ENCODE measurements at places on chromosomes 11 and 22.

GRCh38 chr11:108551651-108552462, 41.7 kb downstream of the EXPH5 start:
- DNase-seq: no peak

DNA sequence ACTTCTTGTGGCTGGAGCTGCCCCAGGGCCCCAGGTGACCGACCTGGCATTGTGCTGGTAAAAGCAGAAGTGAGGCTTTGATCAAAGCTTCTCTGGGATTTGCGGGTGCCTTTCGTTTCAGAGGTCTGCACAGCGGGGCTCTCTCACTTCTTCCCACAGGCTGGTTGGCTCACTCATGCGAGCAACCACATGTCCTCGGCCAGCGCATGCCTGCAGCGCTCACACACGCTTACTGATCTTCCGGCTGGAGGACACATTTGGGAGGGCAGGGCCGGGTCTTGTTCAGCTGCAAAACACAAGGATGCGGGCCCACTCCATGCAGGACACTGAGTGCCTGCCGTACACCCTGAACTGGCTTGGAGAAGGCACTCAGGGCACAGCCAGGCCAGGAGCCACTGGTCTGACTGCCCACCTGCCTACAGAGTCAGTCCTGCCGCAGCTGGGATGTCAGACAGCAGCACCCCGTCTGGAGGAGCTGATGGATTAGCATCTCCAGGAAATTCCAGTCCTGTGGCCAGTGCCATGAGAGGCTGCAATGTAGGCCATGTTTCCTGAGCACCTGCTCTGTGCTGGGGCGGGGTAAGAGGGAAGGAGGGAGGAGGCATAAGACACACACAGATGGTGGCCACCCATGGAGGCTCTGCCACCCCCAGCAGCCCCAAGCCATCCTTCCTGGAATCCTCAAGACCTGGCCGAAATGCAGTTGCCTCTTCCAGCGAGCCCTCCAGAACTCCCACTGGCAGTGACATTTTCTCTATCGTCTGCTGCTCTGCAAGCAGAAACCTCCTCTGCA, 1383.2 kb downstream of the BRD1 start:
- no peak for DNase-seq

- DNase-seq: no peak
These were observed 23.5 kb downstream of the CACNG2 start for GRCh38 chr22:36680038-36680437.

- DNase-seq: no peak
These were observed 8.4 kb downstream of the BEST1 start for GRCh38 chr11:61958590-61958989.

GRCh38 chr11:76685237-76685636, 14.7 kb upstream of the LRRC32 start:
- no peak for DNase-seq

DNA sequence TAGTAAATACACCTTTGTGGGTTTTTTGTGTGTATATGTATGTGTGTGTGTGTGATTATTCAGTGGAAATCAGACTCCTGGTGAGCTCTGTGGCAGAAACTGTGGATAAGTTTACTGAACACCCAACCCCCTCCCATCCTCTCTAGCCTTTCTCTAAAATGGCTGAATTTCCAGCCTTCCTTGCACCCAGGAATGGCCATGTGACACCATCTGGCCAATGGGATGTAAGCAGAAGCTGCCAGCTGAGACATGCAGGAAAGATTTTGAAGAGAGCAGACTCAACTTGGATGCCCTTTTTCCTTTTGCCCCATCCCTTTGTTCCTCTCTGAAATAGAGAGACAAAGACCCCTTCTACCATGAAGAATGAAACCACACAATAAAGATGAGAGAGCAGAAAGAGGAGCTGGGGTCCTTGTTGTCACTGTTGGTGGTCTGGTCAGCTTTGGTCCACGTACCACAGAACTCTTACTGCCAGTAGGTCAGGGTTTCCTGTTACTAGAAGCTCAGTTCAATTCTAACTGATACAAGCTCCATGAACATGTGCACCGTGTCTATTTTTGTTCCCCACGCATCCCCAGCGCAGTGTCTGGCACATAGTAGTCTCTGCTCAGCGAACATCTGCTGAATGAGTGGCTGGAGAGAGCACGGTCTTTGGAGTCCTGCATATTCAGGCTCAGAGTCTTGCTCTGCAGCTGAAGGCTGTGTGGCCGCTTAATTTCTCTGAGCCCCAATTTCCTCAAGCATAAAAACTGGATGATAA, 57.5 kb downstream of the SEZ6L start:
- DNase-seq: no peak

- DNase-seq: peak; percentile 29
These were observed 37.9 kb downstream of the CELF1 start for GRCh38 chr11:47514825-47515647.

DNA sequence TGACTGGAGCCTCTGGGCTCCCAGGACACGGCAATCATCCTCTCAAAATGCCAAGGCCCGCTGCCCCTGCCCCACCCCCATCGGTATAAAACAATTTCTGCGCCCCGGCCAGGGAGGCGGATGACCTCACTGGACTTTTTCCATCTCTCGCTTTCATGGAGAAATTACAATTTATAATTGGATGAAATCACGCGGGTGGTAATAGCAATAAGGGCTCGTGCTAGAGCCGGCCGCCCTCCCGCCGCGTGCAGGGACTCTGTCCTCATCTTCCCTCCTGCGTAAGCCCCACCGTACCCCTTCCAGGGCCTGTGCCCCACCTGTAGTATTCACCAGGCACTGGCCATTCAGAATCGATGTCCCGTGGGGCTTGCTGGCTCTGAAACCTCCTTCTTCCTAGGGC, 64.5 kb downstream of the MACROD1 start:
- no peak for DNase-seq

DNA sequence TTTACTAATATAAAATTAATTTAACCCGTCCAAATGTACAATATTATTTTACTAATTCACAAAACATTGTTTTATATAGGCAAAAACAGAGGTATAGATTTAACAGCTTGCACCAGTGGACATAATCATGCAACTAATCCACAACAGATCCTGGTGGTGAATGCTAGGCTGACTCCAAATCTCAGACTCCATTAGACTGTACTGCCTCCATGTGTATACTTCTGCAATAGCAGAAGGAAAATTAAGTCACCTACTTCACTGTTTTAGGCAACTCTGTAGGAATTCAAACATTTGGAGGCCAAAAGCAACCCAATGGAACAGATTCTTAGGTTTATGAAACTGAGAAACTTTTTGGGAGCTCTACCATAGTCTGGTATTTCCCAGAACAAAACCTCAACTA, 30.0 kb upstream of the RAB39A start:
- peak; percentile 12 for DNase-seq

DNA sequence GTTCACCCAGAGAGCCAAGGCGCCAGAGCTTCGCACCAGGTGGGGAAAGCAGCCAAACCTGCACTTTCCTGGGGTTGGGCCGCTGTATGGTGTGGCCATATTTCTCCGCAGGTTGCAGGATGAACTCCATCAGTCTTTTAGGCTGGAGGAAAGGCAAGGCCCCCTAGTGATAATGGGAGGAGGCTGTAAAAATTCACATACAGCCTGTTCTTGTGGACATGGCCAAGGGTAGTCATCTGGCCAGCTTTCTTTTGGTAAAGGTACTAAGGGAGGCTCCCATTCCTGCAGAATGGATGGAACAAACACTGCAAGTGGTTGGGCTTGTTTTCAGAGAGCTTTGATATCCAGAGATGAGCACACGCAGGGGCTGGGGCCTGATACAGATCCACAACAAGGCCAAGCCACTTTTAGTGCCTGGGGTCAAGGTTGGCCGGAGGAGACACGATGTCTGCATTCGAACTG, 29.6 kb downstream of the C22orf31 start:
- DNase-seq: no peak

DNA sequence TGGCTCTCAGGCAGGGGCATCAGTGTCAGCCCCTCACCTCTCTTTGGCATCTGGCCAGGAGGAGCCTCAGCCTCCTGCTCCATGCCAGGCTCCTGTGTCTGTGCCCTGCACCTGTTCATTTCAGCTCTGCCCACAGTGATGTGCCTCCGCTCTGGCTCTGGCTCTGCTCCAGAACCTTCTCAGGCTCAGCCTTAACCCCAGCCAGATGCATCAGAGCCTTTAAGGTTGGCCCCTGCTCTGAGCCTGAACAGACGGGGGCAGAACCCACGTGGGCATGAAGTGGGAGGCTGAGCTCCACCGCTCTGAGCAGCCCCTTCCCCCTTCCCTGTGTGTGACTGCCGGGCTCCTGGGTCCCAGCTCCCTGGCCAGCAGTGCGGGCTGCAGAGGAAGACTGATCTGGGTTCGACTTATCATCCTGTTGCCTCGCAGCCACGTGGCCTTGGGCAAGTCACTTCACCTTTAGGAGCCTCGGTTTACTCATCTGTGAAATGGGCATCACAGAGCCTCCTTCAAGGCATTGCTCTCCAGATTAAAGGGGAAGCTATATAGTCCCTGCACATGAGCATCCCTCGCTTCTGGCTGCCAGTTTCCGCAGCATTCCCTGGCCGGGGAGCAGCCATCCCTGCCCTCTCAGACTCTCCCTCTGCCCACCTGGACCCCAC, 44.7 kb upstream of the RTL6 start:
- no peak for DNase-seq

DNA sequence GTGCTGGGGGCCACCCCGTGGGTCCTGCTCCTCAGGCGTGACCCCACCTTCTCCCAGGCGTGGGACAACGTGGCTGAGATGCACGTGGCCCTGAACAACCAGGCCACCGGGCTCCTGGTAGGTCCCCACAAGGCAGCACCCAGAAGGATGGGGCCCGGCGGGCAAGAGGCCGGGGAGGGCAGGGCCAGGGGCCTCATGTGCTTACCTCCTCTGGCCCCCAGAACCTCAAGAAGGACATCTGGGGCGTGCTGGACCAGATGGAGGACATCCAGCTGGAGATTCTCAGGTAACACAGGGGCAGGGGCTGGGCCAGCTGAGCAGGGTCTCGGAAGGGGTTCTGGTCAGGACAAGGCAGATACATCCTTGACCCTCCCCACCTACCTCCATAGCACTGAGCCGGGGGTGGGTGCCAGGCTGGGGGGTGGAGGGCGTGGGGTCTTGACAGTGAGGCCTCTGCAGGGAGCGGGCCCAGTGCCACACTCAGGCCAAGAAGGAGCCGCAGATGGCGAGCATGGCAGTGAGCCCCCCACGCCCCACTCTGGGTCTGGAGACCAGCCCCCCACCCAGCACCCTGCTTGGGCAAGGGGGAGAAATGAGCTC, 186.3 kb downstream of the IGLL1 start:
- no peak for DNase-seq

GRCh38 chr11:76030286-76030685, 176.0 kb downstream of the WNT11 start:
- no peak for DNase-seq

GRCh38 chr11:33321422-33321821, 64.2 kb downstream of the HIPK3 start:
- no peak for DNase-seq

DNA sequence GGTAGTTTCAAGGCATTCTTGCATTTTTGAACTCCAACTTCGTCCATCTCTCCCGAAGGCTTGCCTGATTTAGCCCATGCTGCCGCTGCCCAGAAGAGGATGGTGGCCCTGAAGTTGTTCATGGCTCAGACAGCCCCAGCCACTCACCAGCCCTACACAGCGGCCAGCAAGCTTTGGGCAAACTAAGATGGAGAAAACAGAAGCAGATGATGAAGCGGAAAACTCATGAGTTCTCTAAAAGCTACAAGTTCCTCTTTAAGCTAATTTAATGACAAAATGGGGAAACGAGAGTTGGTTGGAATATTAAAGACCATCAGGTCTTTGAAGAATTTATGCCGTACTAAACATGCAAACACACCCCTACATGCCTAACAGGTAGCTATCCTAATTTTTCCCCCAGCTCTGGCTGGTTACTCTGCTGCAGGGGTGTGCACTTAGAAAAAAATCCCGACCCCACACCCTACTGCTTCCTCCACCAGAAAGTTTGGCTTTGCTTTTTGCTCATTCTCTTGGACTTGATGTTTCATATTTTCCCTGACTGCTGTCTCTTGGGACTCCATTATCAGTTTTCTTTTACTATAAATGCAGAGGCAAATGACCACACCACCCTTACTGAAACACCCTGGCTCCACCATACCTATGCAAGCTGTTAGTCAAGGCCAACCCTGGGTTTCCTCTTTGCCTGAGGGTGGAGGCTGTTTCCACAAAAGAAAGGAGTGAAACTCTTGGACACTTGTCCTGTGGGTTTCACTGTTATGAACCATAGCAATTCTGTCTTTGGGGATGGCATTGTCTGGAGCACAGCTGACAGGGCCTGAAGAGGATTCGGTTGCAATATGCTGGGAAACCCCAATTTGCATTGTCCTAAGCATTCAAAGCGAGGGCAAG, at the start of gene MPEG1:
MPEG1 (minus strand) TSS at position 184 of the 888 bp plus-strand sequence; CDS start at position 122, 62 bp downstream.
- DNase-seq: no peak

DNA sequence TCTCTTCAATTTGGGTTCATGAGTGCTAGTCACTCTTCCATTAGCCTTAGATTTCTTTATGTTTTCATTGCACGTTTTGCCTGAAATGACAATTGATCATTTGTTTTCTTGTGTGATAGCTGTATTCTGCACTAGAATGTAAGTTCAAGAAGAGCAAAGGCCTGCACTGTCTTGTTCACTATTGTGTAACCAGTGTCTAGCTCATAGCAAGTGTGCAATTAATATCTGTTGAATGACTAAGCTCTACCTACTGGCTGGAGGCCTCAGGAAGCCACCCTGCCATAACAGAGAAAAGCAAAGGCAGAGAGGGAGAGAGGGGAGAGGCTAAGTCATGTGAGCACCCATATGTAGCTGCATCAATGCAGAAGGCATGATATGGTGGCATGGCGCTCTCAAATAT, 292.8 kb upstream of the SYN3 start:
- no peak for DNase-seq

- no peak for DNase-seq
These were observed 57.5 kb upstream of the SC5D start for GRCh38 chr11:121235057-121235456.

GRCh38 chr11:62190011-62190410, at the start of gene SCGB1D1:
Gene SCGB1D1 (plus strand): TSS chr11:62190216. CDS start chr11:62190285, 69 bp downstream.
- DNase-seq: no peak

GRCh38 chr11:128506356-128506755, 81.0 kb downstream of the ETS1 start:
- no peak for DNase-seq

- DNase-seq: no peak
These were observed 766 bp downstream of the APOL2 start for GRCh38 chr22:36238373-36239149.

GRCh38 chr11:120900643-120901042, 123.3 kb upstream of the TBCEL start:
- DNase-seq: no peak

GRCh38 chr11:2449548-2450320, 4.9 kb downstream of the KCNQ1 start:
- no peak for DNase-seq

DNA sequence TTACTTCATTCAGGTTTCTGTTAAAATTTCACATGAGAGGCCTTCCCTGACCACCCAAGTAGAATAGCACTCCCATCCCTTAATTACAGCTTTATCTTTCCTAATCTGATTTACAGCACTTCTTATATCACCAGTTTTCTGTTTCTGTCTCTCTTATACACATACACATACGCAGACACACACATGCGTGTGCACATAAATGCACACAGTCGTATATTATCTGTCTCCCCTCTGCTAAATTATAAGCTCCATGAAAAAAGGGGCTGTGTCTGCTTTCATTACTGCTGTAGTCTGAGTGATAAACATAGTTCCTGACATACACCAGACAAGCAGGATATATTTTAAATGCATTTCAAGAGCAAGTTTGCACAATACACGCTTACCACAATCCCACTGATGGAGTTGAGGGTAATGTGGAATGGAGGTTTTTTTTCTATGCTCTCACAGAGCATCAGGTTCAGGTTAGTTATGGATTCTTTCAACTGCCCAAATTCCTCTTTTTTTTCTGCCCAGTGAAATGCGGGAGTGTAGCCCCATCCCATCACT, 13.7 kb upstream of the TOP3B start:
- DNase-seq: no peak

GRCh38 chr11:131993246-131993645, 622.8 kb downstream of the NTM start:
- no peak for DNase-seq

GRCh38 chr11:20658135-20658534, 11.3 kb upstream of the NELL1 start:
- DNase-seq: no peak

Data from fibroblast of skin of left biceps (primary cell).